ENCODE measurements at places on chromosomes 2 and 18. TPM values are rescaled to one million over a fixed set of nuclear protein-coding genes. Genes with fewer than 3 reads are reported as not detected.

DNA sequence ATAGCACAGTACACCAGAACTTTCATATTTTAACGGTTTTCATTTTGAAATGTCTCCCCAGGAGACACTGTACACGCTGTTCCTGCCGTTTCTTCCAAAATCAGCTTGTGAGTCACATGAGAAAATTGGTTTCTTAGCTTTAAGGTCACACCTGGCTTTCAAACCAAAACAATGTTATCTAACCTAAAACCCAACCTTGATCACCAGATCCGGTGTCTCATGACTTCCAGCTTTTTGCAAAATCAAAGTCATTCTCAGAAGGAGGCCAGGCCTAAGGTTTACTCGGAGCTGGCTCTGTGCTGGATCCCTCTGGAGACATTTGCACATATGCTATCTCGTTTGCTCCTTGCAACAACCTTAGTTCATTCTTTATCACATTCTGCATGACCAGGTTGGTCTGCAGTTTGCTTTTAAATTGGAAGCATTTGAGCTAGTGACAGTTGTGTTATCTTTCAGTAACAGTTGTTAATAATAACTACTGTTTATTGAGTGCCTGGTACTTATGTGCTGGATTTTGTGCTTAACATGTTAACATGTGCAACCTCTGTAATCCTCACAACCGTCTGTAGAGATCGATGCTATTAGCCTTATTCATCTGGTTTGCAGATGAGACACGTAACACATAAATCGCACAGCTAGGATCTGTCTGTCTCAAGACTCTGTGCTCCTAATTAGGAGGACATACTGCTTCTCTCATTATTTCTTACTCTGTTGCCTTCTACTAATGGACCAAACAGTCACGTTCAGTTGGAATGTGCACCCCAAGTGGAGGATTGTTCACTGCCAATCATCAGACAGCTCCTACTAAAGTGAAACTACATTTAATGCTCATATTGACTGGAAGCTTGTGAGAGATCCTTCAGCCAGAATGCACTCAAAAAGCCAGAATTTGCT, 105.5 kb downstream of the RNF144A start:
- H3K4me3 ChIP-seq, result no peak overlapping the region
- H3K36me3 ChIP-seq, result peaks cover 26% of the 10 kb centered on the region
- no peaks in the 10 kb centered on the region for H3K27me3 ChIP-seq
- no peak for DNase-seq
- no peaks in the 10 kb centered on the region for H3K4me1 ChIP-seq

- peaks cover 22% of the 10 kb centered on the region for H3K36me3 ChIP-seq
- no peak overlapping the region for H3K4me3 ChIP-seq
- no peak for DNase-seq
- H3K27me3 ChIP-seq, result no peaks in the 10 kb centered on the region
- H3K4me1 ChIP-seq, result peaks cover 15% of the 10 kb centered on the region
Measured at GRCh38 chr18:35489913-35490490, 7.8 kb downstream of the INO80C start.

Gene CLEC4F
- total RNA-seq, result not detected

DNA sequence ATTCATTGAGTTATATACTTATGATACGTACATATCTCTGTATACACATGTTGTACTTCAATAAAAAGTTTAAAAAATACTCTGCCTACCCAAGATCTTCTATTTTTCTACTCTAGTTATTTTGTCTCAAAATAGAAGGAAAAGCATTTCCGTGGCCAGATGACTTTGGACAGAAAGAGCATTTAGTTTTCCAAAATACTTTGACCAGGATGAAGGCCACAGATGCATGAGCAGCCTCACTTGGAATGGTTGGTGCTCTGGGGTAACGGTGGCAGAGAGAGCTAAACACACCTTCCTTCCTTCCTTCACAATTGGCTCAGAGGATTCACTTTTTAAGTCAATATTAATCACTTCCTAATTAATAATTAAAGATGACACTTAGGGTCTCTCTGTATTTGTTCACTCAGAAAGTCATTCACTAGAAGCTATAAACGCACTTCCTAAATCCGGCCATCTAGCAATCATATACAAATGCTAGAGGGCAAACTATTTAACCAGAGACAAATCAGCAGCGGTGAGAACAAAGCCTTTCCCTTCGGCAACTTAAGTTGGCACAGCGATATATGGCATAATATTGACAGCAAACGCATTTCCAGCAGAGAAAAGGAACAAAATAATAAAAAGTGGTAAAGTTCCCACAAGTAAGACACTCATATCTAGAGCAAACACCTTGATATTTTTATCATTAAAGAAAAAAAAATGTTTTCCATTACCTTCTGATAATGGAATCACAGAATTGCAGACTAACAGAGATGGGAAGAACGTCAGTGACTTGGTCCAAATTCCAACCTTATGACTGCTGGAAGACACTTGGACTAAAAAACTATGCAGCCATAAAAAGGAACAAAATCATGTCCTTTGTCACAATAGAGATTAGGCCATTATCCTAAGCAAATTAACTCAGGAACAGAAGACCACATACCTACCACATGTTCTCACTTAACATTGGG, 55.9 kb upstream of the NARS1 start:
- no peak overlapping the region for H3K4me3 ChIP-seq
- no peaks in the 10 kb centered on the region for H3K27me3 ChIP-seq
- no peaks in the 10 kb centered on the region for H3K4me1 ChIP-seq
- H3K27ac ChIP-seq, result no peak overlapping the region
- DNase-seq, result no peak

DNA sequence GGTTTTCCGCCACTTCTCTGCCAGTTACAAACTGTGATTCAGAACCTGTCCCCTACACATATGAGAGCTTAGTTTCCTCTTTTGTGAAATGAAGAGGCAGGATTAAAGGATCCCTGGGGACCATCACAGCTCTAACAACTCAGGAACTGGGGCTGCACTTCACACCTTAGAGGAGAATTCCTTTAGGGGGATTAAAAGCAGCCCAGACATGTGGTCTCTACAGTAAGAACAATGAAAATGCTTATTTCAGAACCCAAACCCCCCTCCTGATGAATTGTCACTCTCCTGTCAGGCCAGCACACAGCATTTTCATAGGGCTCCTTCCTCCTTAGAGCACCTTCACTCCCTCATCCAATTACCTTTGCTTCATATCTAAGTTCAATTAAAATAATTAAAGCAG, 101.5 kb upstream of the NEDD4L start:
- H3K36me3 ChIP-seq, result no peaks in the 10 kb centered on the region
- H3K4me1 ChIP-seq, result no peaks in the 10 kb centered on the region
- H3K4me3 ChIP-seq, result no peak overlapping the region
- H3K27ac ChIP-seq, result no peak overlapping the region

Gene TSPYL6
- total RNA-seq, result not detected

Gene HTR2B
- not detected for total RNA-seq

GRCh38 chr2:63124218-63124617, 73.6 kb downstream of the OTX1 start:
- no peak for DNase-seq
- H3K27ac ChIP-seq, result no peak overlapping the region
- no peak overlapping the region for H3K4me3 ChIP-seq
- no peaks in the 10 kb centered on the region for H3K27me3 ChIP-seq
- H3K36me3 ChIP-seq, result peaks cover 5% of the 10 kb centered on the region
- no peaks in the 10 kb centered on the region for H3K4me1 ChIP-seq

GRCh38 chr2:108936866-108937265, 52.2 kb downstream of the EDAR start:
- H3K27me3 ChIP-seq, result no peaks in the 10 kb centered on the region
- H3K4me3 ChIP-seq, result no peak overlapping the region
- H3K4me1 ChIP-seq, result peaks cover 20% of the 10 kb centered on the region
- no peak for DNase-seq
- no peaks in the 10 kb centered on the region for H3K36me3 ChIP-seq
- no peak overlapping the region for H3K27ac ChIP-seq

Gene MC4R
- not detected for total RNA-seq

DNA sequence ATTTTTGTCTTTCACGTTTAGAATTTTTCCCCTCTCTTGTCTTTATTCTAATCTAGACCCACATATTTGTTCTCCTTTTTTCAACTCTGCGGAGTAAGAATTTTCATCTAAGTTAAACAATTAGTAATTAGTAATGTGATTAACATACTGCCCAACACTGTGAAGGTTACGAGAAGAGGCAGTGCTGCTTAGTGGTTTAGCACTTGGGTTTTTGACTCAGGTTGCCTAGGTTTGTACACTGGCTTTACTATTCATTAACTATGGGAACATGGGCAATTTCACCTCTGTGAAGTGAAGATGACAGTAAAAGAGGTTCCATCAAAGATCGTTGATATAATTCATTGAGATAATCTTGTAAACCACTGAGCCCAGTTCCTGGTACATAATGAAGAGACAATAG, 82.2 kb upstream of the PNPT1 start:
- no peaks in the 10 kb centered on the region for H3K4me1 ChIP-seq
- no peak overlapping the region for H3K4me3 ChIP-seq
- H3K27ac ChIP-seq, result no peak overlapping the region
- H3K36me3 ChIP-seq, result no peaks in the 10 kb centered on the region
- H3K27me3 ChIP-seq, result peaks cover 3% of the 10 kb centered on the region
- DNase-seq, result no peak

Gene RESP18
- not detected for total RNA-seq

Gene CHRNG
- total RNA-seq, result not detected

- no peaks in the 10 kb centered on the region for H3K36me3 ChIP-seq
- DNase-seq, result no peak
- H3K27ac ChIP-seq, result no peak overlapping the region
Measured at GRCh38 chr18:27110319-27110718, 74.8 kb downstream of the CHST9 start.

- no peaks in the 10 kb centered on the region for H3K27me3 ChIP-seq
- no peaks in the 10 kb centered on the region for H3K36me3 ChIP-seq
- H3K27ac ChIP-seq, result no peak overlapping the region
- no peaks in the 10 kb centered on the region for H3K4me1 ChIP-seq
- no peak for DNase-seq
Measured at GRCh38 chr18:35732636-35733035, 151.1 kb downstream of the GALNT1 start.

DNA sequence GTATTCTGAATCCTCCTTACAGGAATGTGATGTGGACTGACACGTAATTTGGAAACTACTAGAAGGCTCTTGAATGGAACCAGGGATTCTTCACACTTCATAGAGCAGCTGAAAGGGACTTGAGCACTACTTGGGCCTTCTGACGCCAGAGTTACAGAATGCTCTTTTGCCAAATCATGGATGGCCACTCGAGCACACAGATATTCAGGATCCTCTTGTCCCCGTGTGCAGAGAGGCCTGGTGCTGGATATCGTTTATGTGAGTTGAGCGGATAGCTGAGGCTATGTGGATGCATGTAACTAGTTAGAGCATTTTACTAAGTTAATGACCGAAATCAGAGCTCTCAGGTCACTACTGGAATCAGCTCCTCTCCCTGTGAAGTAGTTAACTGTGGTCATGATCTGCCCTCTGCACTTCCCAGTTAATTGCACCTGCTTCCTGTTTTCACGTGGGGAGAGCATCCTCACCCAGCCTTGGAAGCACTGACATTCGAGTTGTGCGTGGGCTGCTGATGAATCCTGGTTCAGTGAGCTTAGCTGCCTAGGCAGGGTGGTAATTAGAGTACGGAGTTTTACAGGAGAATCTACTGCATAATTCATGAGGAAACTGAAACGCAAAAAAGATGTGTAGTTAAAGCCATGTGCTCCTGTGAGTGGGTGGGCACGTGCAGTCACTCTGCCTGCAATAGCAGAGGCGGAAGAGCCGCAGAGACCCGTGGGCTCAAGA, 5.2 kb upstream of the TPO start:
- no peak for DNase-seq
- no peaks in the 10 kb centered on the region for H3K36me3 ChIP-seq
- no peak overlapping the region for H3K4me3 ChIP-seq
- H3K27me3 ChIP-seq, result no peaks in the 10 kb centered on the region
- peaks cover 4% of the 10 kb centered on the region for H3K4me1 ChIP-seq

Gene SYT4
- total RNA-seq, result not detected

GRCh38 chr2:170514140-170514539, 201.0 kb upstream of the SP5 start:
- H3K27me3 ChIP-seq, result peaks cover 6% of the 10 kb centered on the region
- no peak for DNase-seq
- no peak overlapping the region for H3K27ac ChIP-seq
- H3K36me3 ChIP-seq, result no peaks in the 10 kb centered on the region

- H3K4me1 ChIP-seq, result peaks cover 5% of the 10 kb centered on the region
- no peaks in the 10 kb centered on the region for H3K36me3 ChIP-seq
- H3K27me3 ChIP-seq, result peaks cover 18% of the 10 kb centered on the region
- no peak overlapping the region for H3K27ac ChIP-seq
- no peak overlapping the region for H3K4me3 ChIP-seq
Measured at GRCh38 chr2:29530281-29530680, 391.1 kb downstream of the ALK start.

Gene SCYGR4
- not detected for total RNA-seq

GRCh38 chr2:69340101-69340775, 46.8 kb downstream of the GFPT1 start:
- H3K4me3 ChIP-seq, result no peak overlapping the region
- peaks cover 3% of the 10 kb centered on the region for H3K4me1 ChIP-seq
- H3K27me3 ChIP-seq, result no peaks in the 10 kb centered on the region
- H3K36me3 ChIP-seq, result peaks cover 44% of the 10 kb centered on the region
- DNase-seq, result no peak

Gene PDE1A
- total RNA-seq, result not detected

DNA sequence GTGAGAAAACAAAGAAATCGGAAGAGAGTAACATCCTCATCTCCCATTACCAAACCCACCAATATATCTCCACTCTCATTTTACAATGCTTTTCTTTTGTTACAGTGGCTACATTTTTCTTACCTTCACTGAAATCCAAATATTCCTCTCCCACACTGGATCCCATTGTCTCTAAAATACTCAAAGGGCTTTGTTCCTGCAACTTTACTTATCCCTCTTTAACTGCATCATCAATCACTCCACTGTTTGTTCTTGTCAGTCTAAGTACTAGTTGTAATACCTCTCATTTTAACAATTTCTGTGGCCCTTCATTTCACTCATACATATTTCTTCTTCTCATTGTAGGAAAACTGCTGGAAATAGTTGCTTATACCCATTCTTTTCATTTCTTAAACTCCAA, 464.2 kb upstream of the PIK3C3 start:
- no peaks in the 10 kb centered on the region for H3K4me1 ChIP-seq
- no peak for DNase-seq
- H3K27ac ChIP-seq, result no peak overlapping the region
- no peak overlapping the region for H3K4me3 ChIP-seq
- no peaks in the 10 kb centered on the region for H3K27me3 ChIP-seq

GRCh38 chr18:35756506-35757117, 175.1 kb downstream of the GALNT1 start:
- peak; percentile 54 for DNase-seq
- no peak overlapping the region for H3K27ac ChIP-seq
- no peak overlapping the region for H3K4me3 ChIP-seq

DNA sequence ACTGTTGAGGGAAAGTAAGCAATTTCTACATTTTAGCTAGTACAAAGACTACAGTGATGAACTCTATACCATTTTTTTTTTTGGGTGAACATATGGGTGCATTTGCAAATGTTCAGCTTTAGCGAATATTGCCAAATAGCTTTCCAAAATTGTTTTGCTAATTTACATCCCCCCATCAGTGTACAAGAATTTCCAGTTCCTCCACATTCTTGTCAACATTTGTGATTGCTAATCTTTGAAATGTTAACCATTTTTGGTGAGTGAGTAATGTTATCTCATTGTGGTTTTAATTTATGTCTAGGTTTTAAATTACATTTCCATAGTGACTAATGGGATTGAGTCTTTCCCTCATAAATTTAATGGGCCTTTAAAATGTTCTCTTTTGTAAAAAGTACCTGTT, 16.4 kb upstream of the CNRIP1 start:
- no peak for DNase-seq
- H3K27ac ChIP-seq, result no peak overlapping the region

Gene GNAL
- total RNA-seq, result not detected

- H3K27ac ChIP-seq, result no peak overlapping the region
- H3K4me1 ChIP-seq, result no peaks in the 10 kb centered on the region
- H3K27me3 ChIP-seq, result no peaks in the 10 kb centered on the region
- no peaks in the 10 kb centered on the region for H3K36me3 ChIP-seq
Measured at GRCh38 chr18:58431215-58431614, 197.7 kb downstream of the ALPK2 start.

Gene HAAO
- total RNA-seq, result 0.17 TPM
